Activated CD4-positive, alpha-beta T cell treated with anti-CD3 and anti-CD28 coated beads for 1 hour (primary cell): ENCODE measurements at places on chromosomes 12 and 14.

DNA sequence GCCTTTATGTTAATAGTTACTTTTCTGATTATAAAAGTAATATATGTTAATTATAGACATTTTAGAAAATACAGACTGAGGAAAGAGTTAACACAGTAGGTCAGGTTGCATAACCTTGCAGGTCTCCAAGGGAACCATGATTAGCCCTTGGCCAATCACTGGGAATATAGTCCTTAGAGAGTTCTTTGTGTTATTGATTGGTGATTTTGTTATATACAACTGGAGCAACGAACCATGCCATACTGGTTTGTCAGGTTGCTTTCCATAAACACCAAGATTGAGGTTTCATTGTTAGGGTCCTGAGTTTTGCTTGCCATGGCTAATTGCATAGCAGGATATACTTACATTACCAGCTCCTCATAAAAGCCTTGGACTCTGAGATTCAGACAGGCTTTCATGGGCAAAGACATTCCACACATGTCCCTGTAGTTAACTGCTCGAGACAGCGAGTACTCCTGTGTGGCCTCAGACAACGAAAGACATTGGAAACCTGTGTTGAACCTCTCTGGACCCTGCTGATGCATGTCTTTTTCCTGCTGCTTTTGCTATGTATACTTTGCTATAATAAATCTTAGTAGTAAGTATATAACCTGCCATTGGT, 33.7 kb downstream of the MAPK1IP1L start:
- no peak for DNase-seq

- no peak for DNase-seq
Measured at GRCh38 chr14:104020471-104020870, 65.0 kb upstream of the ASPG start.

DNA sequence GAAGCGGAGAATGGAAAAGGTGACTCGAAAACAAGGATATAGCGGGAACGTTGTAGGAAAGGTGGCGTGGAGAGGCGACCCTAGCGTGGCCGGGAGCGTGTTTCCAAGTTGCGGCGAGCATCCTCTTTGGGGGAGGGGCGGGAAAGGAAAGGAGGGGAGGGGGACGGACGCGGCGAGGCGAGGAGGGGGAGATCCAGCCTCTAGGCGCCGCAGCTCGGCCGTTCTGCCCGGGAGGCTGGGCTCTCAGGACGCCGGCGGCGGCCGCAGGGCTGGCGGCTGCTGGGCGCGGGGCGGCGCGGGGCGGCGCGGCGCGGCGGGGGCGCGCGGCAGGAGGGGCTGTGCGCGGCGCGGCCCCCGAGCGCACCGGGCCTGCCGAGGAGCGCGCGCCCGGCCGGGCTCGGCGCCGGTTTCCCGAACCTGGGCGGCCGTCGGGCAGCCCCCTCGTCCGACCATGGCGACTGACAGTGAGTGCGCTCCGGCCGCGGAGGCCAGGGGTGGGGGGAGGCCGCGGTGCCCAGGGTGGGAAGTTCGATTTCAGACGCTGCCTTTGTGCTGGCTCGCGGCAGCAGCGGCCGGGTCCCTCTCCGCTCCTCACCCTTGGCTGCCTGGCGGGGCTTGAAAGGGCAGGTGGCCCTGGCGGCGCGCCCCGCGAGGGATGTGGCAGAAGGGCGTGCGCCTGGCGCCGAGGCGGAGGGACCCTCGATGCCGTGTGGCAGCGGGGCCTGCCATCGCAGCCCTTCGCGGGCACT, 50.3 kb downstream of the SNAPC1 start:
- DNase-seq = no peak

- DNase-seq = no peak
Measured at GRCh38 chr14:62558451-62558850, 486.8 kb downstream of the KCNH5 start.

DNA sequence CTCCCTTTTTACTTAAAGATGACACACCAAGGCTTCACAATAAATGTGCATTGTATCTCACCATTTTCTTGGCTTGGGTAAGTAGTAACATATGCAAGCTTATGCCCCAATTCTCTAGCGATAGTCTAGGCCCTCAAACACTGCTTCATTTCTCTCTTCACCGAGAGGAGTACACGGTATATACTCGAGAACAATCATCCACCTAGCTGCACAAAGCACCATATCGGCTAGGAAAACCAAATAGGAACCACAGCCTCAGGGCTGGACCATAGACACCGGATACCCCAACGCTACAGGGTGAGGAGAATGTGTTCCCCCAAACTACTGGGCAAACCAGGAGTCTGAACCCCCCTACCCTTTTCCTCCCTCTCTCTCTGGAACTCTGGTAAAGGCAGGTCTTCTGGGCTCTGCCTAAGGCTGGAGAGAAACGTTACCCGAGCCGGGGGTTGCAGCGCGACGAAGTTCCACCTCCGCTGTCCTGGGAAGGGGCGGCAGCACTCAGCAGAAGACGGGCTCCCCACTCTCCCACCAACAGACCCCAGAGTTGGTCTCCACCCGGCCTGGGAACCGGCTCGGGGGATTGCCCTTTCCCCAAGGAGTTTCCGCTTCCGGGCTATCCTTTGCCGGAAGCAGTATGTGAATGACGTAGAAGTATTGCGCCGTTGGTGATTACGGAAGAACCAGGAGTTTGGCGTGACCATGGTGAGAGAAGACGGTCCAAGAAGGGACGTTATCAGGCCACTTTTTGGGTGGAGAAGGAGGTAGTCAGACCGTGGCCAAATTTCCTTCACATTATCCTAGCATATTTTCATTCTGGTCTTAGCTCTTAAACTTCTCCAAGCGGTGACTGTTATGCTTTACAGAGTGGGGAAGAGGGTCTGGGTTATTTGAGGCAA, at the start of the genes AREL1 and FCF1:
Gene AREL1, minus strand, starts transcription at position 582 of the 896 bp plus-strand sequence. CDS start 27,465 bp downstream, outside the sequence.
Gene FCF1, plus strand, starts transcription at position 646 of the 896 bp plus-strand sequence. Its CDS starts 54 bp downstream, at position 700.
- DNase-seq = peak; percentile 64

- DNase-seq = no peak
Measured at GRCh38 chr14:28772613-28773012, 6.0 kb downstream of the FOXG1 start.

GRCh38 chr12:44972746-44973421, 78.0 kb downstream of the DBX2 start:
- DNase-seq = no peak

DNA sequence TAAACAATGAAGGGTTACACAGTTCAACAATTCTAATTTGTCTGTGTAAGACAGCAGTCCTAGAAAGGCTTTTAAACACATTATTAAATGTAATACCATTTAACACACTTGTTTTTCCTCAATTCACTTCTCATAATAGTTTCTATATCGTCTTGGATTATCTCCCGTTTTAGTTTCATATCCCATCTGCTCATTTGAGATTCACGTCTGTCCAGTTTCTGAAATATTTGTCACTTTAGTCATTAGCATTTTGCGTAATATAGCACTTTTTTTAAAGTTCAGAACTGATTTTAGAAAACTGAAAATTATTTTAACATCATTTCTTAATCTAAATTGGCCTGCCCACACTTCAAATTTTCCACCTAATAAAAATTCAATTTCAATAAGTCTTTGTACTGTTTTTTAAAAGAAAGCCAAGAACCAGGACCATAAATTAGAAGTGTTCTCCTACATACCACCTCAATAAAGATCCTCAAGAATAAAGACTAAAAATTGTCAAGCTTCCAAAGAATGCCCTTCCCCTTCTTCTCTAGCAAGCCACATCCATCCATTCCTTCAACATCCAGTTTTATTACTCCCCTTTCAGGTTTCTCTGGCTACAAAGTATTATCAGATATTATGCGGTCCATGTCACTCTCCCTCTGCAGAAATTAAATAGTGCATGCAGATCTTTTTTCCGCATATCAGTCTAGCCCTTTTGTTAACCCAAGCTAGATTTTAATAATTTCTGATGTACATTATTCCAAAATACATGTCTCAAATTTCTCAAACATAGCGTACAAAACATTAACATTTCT, 11.9 kb downstream of the MED13L start:
- DNase-seq = no peak

DNA sequence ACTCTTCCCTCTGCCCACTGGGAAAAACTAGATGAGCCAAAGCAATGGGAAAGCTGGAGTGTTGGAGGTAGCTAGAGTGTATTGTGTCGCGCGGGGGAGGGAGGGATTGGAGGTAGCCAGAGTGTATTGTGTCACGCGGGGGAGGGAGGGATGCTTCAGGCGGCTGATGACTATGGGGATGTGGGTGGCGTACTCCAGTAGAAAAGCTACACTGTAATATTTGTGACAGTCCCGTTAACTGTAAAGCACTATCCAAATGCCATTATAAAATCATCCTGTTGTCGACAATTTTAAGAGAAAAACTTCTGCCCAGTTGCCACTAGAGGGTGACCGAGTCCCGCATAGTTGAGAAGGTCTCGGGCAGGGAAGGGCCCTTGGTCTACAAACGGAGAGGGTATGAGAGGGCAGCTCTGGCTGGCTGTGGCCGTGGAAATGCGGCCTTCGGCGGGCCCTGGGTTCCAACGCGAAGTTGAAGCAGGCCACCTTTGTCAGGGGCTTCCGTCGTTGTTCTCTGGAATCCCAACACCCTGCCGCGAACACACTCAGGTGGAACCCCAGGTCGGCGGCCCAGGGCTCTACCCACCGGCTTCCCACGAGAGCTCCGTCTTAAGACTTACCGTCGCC, 15.1 kb upstream of the PLEK2 start:
- peak; percentile 62 for DNase-seq

DNA sequence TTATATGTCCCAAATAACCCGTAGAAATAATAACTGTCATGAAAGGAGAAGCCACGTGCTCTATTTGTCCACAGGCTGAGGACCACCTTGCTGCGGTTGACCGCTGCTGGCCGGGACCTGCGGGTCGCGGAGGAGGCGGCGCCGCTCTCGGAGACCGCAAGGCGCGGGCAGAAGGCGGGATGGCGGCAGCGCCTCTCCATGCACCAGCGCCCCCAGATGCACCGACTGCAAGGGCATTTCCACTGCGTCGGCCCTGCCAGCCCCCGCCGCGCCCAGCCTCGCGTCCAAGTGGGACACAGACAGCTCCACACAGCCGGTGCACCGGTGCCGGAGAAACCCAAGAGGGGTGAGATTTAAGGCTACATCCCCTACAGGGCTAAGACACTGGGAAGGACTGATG, 21.0 kb downstream of the RPGRIP1 start:
- no peak for DNase-seq

DNA sequence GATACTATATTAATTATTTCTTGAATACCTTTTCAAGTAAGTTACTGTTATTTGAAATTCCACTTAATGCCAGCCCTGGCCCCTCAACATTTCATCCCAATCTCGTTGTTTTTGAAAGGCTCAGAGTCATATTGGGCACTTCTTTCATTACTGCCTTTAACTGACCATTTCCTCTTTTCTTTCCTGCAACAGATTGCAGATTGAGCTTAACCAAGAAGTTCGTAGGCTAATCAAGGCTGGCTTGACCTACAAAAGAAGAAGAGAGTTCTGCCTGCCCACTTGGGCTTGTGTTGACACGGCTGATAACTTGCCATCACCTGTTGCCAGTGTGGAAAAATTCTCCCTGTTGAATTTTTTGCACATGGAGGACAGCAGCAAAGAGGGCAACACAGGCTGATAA, 91.0 kb downstream of the FLRT2 start:
- DNase-seq = no peak

DNA sequence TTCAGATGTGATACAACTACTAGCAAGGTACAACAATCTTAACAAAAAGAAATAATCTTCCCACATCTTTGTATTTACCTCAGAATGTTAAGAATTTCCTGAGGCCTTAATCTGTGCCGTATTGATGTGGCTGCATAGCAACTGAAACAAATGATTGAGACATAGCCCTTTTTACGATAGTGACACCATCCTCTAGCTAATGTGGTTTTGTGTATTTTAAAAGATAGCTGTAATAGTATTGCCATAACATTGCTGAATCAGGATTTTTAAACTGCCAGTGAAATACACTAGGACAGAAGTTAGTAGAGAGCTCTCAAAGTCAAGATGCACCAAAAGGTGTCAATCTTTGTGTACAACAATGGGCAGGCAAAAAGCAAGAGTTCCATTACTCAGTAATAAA, 11.9 kb downstream of the NPAS3 start:
- DNase-seq = no peak

GRCh38 chr12:52670961-52671360, 9.2 kb downstream of the KRT1 start:
- no peak for DNase-seq
